ENCODE measurements at places on chromosomes 5 and 9.
A peak's percentile ranks its signal among the peaks of the same experiment; 100 is the strongest.

DNA sequence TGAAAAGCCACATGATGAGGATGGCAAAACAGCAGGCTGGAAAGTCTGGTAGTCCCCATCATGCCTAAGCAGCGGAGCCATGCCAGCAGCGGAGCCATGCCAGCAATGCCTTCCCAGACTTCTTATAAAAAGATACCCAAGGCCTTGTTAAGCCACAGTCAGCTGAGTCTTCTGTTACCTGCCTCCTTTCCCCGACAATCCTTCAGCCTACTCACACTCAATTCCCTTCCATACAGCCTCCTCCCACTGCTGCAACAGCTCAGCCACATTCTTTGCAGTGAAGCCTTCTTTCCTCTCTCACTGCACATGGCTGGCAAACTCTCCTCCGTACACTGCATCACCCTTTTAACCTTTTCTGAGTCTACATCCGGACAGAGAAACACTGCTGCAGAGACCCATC is 114.9 kb downstream of the AUH start:
- H3K27me3 ChIP-seq, result no peaks in the 10 kb centered on the region
- no peaks in the 10 kb centered on the region for H3K4me1 ChIP-seq

DNA sequence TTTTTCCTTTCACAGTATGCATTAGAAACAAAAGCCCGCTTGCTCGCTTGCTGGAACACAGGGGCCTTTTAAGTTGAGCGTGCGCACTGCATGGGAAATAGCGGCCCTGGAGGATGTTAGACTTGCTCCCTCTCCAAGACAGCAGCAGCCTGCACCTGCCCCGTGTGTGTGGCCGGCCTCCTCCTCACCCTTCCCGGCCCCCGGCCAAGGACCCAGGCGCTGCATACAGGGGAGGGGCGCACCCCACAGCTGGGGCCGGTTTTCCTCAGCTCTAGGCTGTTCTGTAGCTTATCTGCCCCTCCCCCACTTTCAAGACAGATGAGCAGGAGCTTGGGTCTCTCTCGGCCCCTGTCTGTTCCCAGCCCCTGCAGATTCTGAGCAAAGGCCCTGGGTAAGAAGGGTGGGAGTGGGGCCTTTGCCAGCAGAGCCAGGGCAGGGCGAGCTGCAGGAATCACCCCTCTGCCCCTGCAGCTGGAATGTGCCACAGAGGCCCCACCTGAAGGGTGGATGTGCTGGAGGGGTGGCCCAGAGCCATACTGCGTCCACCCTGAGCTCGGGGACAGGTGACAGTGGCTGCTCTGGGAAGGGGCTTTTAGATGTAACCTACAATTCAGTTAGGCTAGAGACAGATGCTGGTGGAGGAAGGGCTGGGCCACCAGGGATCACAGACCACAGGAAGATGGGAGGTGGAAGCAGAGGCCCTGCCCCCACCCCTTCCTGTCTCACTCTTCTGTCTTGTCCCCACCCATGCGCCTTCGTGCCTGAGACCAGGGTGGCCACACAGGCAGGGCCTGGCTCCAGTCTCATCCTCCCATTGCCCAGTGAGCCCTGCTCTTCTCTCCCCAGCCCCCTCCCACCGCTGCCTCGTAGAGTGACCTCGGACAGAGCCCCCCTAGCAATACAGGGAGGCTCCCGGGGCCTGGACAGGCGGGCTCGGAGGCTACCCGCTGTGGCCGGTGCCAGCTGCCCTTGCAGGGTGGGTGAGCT is 132.4 kb downstream of the DAB2IP start:
- peaks cover 56% of the 10 kb centered on the region for H3K36me3 ChIP-seq
- H3K4me3 ChIP-seq, result no peak overlapping the region
- DNase-seq, result peak; percentile 89
- no peak overlapping the region for H3K27ac ChIP-seq
- no peaks in the 10 kb centered on the region for H3K27me3 ChIP-seq
- peaks cover 31% of the 10 kb centered on the region for H3K4me1 ChIP-seq

GRCh38 chr5:24904981-24905517 is 260.3 kb upstream of the CDH10 start:
- H3K36me3 ChIP-seq, result no peaks in the 10 kb centered on the region
- no peaks in the 10 kb centered on the region for H3K4me1 ChIP-seq
- H3K27me3 ChIP-seq, result no peaks in the 10 kb centered on the region
- no peak overlapping the region for H3K4me3 ChIP-seq

DNA sequence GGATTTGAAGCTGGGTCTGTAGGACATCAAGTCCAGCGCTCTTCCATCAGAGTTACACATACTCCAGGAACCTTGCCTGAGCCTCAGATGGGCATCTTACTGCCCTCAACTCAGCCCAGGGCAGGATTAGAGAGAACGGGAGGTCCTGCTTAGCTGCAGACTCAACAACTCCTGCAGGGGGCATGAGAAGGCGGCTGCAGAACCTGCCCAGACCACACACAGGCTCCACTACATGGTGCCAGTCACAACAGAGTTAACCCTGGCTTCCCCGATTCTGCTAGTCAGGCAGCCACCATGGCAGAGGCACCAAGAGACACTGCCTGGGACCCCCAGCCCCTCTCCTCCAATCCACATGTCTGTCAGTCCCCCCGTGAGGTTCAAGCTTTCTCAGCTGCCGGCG is 23.9 kb upstream of the CPLX2 start:
- H3K4me1 ChIP-seq, result no peaks in the 10 kb centered on the region
- H3K27ac ChIP-seq, result no peak overlapping the region
- no peaks in the 10 kb centered on the region for H3K36me3 ChIP-seq
- H3K4me3 ChIP-seq, result no peak overlapping the region
- DNase-seq, result no peak
